Common myeloid progenitor, CD34-positive (primary cell): ENCODE measurements at places on chromosomes 7 and 10.

DNA sequence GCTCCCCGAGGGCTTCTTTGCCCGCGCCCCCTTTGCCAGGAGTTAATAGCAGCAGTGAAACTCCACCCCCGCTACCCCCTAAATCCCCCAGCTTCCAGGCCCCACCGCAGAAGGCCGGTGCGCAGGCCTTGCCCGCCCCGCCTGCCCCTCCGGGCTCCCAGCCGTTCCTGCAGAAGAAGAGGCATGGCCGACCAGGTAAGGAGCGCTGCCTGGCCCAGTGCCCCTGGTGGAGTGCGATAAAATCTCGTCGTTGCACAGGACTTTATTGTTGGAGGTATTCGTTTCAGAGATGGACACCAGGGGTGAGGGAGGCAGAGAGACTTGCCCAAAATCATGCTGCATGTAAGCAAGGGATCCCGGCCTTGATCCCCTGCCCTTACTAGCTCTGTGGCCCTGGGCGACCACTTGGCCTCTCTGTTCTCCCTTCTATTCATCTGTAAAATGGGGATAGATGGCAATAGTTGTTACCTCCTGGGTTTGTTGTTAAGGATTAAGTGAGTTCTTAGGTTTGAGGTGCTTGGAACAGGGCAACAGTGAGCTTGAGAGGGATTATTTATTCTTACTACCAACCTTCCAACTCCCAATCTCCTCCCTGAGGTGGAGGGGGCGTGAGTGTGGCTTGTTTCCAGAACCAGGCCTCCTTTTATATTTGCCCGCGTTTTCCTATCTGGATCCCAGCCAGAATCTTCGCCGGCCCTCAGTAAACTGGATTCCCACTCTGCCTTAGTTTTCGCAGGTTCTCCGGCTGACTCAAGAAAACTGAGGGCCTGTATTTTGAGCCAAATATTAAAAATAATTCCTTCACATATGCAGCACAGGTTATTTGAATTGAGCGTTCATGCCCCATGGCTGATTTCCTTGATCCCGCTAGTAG, 78.3 kb downstream of the WIPF3 start:
- no peak for DNase-seq

- DNase-seq: no peak
These were observed 15.3 kb upstream of the ADD3 start for GRCh38 chr10:109992485-109992884.

GRCh38 chr7:149886018-149886415, 12.2 kb downstream of the ATP6V0E2 start:
- DNase-seq: peak; percentile 64

DNA sequence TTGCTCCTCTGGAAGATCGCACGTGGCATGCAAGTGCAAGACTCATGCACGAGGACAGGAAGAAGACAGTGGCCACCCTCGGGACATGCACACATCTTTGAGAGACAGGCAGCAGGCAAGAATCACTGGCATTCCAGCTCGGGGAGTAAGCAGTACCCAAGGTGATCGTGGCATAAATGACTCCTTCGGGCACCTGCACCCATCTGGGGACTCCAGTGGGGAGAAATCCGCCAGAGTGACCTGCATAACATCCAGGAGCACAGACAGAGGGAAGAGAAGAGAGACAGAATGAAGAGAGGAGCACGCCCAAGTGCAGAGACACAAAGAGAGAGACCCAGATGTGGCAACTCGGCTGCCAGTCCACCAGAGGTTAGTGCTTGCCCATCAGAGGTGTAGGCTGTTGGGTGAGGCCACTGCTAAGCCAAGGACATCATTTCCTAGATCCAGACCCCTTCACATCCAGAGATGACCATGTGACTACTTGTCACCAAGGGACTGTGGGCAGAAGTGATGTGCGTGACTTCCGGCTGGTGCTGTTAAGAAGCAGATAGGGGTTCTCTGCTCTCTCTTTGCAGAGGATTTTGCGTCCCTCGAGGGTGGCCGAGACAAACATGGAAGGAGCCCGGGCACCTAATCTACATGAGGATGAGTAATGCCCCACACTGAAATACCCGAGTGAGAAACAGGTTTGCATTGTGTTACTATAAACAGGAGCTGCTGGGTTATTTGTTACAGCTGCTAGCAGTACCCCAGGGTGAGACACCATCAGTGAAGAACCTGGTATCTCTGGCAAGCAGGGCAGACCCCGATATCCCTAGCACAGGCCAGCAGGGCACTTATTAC, 80.6 kb downstream of the VWA2 start:
- no peak for DNase-seq

GRCh38 chr10:43867667-43868565, 219.2 kb upstream of the ZNF32 start:
- DNase-seq: no peak

DNA sequence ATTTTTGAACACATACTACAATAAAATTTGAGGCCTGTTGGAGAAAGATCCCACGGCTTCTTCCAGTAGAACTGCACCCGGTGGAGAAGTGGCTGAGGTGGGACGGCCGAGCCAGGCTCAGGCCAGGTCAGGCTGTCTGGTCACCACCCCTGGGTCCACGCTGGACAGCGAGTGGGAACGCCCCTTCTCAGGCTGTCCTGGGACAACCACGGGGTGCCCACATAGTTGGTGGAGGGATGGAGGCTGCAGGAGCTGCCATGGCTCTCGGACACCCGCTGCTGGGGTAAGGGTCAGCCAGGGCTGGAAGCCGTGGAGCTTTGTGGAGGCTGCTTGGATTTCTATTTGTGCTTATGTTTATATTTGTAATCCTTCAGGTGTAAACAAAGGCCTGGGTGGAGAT, 206.5 kb downstream of the DNAJB6 start:
- DNase-seq: no peak
